Tibial nerve (tissue), 4 donors: ENCODE measurements at places on chromosomes 3 and 15. TPM values are rescaled to one million over a fixed set of nuclear protein-coding genes. Genes with fewer than 3 reads are reported as not detected.

The OR5H2 gene
- total RNA-seq = not detected

The A4GNT gene
- not detected for total RNA-seq

The GOLGA6L24 gene
- total RNA-seq = not detected

The CPNE9 gene
- total RNA-seq = not detected

The CNTN3 gene
- 2.7 TPM for total RNA-seq

The KBTBD12 gene
- total RNA-seq = under 0.01 TPM

The PRR23C gene
- total RNA-seq = not detected

The DUOX2 gene
- 0.90 TPM for total RNA-seq

The GPR171 gene
- not detected for total RNA-seq

The CHRM5 gene
- total RNA-seq = 0.98 TPM

The ERC2 gene
- 0.98 TPM for total RNA-seq

The IGSF10 gene
- total RNA-seq = 2.1 TPM

The RAB6B gene
- total RNA-seq = 3.6 TPM

The ZBTB47 gene
- total RNA-seq = 81.3 TPM

The MB21D2 gene
- total RNA-seq = 7.5 TPM

The CACNA1D gene
- total RNA-seq = 10.5 TPM

The EOMES gene
- total RNA-seq = 0.78 TPM

The TMC3 gene
- total RNA-seq = not detected

The CASR gene
- 0.39 TPM for total RNA-seq

The SLCO2A1 gene
- 10.7 TPM for total RNA-seq

The KCNAB1 gene
- 11.4 TPM for total RNA-seq

The GABPB1 gene
- total RNA-seq = 21.0 TPM

The BNIP2 gene
- 131 TPM for total RNA-seq

The SI gene
- not detected for total RNA-seq

The HCLS1 gene
- 64.7 TPM for total RNA-seq

The STXBP5L gene
- total RNA-seq = 0.44 TPM

The IQCH gene
- 3.0 TPM for total RNA-seq

The EPB42 gene
- total RNA-seq = 0.44 TPM

The DCLK3 gene
- total RNA-seq = 15.0 TPM

The TTC14 gene
- total RNA-seq = 76.6 TPM

The SPSB4 gene
- 2.0 TPM for total RNA-seq

The IL17RD gene
- 10.2 TPM for total RNA-seq

The CPLX3 gene
- not detected for total RNA-seq
